ENCODE measurements at places on chromosomes 1 and 21.

GRCh38 chr1:35674111-35674510 is 32.8 kb upstream of the PSMB2 start:
- no peak for DNase-seq

- DNase-seq: no peak
Measured at GRCh38 chr1:27503033-27503432, 13.1 kb upstream of the WASF2 start.

DNA sequence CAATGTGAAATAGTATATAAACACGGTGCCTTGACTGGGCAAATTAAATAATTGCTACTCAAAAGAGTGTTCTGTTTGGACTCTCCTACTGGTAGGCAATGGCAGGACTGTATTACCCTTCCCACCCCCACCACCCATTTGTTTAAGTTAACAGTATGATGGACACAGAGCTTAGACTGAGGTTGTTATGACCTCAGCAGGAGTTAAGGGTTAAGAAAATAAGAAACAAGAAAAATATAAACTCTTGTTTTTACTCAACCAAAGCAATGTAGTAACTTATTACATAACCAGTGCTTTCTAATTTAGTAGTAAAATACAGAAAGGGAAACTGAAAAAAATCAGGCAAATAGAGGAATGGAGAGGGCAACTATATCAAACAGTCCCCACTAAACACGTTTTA is 19.9 kb upstream of the SERPINC1 start:
- DNase-seq: no peak

- DNase-seq: no peak
Measured at GRCh38 chr1:211591980-211592493, 13.1 kb upstream of the SLC30A1 start.

DNA sequence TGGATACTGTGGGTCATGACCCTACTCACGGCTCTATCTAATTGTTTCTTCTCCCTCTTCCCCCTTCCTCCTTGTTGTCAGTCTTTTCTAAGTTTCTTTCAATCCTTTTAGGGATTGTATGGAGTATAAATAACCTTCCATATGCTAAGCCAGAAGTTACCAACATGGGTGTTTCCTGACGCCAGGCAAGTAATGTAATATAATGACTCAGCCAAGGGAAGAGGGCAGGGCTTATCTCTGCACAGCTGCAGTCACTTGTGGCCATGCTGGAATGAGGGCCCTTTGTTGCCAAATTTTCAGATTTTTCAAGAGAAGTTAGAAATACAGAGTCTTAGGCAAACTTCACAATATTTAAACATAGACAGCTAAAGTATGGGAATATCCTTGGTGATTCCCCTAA is 194.6 kb downstream of the ST6GALNAC3 start:
- peak; percentile 82 for DNase-seq

Measured in Kasumi-1 (cell line).